Activated T-cell treated with anti-CD3 and anti-CD28 coated beads for 48 hours (primary cell): ENCODE measurements at places on chromosomes 3 and 15.

- no peak for DNase-seq
Observed at GRCh38 chr3:120033596-120033995, 60.7 kb downstream of the GSK3B start.

DNA sequence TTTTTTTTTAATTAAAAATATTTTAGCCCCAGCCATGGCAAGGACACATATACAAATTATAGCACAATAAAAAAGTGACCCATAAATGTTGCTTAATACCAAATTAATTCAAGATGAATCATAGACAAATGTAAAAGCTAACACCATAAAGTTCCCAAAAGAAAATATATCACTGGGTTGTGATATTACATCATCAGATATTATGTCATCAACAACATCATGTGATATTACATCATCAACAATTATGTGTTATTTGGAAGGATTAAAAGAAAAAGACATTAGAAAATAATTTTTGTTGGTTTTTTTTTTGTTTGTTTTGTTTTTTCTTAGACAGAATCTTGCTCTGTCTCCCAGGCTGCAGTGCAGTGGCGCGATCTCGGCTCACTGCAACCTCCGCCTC lies 34.5 kb upstream of the ABHD10 start:
- no peak for DNase-seq

DNA sequence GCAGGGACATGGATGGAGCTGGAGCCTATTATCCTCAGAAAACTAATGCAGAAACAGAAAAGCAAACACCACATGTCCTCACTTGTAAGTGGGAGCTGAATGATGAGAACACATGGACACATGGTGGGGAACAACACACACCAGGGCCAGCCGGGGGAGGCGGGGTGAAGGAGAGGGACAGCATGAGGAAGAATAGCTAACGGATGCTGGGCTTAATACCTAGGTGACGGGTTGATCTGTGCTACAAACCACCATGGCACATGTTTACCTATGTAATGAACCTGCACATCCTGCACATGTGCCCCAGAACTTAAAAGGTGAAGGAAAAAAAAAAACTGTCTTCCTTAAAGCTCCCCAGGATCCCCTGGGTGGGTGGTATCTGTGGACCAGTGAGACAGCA lies 87.1 kb downstream of the ADAMTS17 start:
- DNase-seq = no peak

DNA sequence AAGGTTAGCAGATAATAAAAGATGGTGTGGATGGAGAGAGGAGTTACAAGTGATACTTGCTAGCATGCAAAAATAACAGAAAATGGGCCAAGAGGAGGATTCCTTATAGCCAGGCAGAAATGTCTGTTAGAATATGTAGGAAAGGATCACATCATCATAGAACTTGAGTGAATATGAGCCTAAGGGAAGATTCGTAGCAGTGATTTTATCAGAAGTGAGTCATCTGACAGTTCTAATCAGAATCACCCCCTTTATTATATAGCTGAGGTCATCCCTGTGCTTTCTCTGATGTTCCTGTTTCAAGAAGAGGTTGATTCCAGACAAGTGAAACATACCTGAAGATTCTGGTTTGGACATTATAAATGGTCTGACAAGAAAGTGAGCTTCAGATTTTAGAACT lies 22.9 kb downstream of the EXOG start:
- DNase-seq = no peak

GRCh38 chr15:44698641-44699040 lies 12.5 kb downstream of the PATL2 start:
- DNase-seq = no peak

GRCh38 chr3:20683910-20684309 lies 497.9 kb upstream of the SGO1 start:
- DNase-seq = no peak

DNA sequence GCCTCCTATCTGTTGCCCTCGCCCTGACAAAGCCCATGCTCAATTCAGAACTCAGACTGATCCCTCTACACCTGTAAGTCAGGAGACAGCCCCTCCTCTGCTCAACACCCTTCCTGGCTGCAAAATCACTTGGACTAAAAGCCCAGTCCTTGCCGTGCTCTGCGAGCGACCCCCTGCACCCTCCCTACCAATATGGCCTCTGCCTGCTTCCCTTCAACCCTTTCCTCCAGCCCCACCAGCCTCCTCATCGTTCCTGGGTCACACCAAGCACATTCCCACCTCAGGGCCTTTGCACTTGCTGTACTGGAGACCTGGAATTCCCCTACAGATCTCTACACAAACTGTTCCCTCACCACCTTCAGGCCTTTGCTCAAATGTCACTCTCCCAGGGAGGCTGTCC lies 5.2 kb upstream of the SSUH2 start:
- DNase-seq = no peak

DNA sequence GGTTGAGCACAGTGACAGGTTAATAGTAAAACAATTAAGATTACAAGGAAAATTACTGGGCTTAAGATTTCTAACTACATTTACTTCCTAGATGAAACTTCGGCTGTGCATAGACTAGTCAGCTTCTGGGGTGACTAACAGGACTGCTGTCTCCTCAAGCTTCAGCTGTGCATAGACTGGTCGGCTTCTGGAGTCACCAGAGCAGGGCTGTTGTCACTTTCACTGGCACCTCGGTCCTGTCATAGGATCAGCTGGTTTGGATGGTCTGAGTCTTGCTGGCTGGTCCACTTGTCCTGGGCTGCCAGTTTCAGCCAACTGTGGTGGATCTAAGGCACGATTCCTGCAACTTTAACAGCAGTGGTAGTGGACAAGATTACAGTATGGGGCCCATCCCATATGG lies 23.9 kb upstream of the ACAD9 start:
- DNase-seq = no peak

DNA sequence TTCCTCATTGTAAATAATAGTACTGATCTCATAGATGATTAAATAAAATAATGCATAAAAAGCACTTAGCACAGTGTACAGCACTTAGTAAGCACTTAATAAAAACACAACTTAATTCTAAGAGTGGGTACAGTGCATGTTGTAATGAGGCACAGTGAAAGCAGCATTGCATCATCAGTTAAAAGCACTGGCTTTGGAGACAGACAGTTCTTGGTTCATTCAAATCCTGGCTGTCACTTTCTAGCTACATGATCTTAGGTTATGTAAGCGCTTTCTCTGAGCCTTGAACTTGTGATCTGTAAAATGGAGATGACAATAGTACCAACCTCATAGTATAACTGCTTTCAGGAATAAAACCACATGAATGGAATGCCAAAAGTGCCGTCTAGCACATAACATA lies 151.5 kb downstream of the DPH6 start:
- DNase-seq = no peak

DNA sequence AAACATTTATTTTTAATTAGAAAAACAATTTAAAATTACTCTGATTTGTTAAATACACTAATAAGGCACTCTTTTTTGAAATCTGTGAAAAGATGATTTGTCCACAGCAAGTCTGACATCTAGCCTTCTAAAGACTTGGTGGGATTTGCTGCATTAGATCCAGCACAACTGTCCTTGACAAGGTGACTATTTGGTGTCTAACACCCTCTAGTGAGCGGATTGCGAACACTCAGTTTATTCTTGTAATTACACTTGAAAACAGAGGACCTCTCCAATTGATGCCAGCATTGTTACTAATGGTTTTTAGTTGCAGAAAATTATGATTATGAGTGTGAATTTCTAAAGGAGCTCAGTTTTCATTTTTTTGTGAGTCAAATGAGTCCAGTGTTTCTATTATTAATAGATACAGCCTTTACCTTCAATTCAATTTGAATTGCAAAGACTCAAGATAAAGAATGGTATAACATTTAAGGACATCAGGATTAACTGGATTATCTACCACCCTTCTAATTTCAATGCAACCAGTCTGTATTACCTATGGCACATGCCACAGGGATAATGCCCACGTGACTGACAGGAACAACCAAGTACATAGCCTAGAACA lies 29.7 kb upstream of the STRIT1 start:
- no peak for DNase-seq
